Mesenteric fat pad (tissue), 1 donor: ENCODE measurements at places on chromosomes 12 and 14. TPM values are rescaled to one million over a fixed set of nuclear protein-coding genes. Genes with fewer than 3 reads are reported as not detected.

PCED1B gene
- 6.1 TPM for total RNA-seq

PRH2 gene
- total RNA-seq: not detected

NUAK1 gene
- 54.4 TPM for total RNA-seq

MMP14 gene
- total RNA-seq: 273 TPM

RFX4 gene
- total RNA-seq: 0.13 TPM

TSHR gene
- total RNA-seq: 0.39 TPM

CAPS2 gene
- 6.4 TPM for total RNA-seq

GZMB gene
- 2.0 TPM for total RNA-seq

NPFF gene
- not detected for total RNA-seq

DNAJC22 gene
- not detected for total RNA-seq

DCAF5 gene
- total RNA-seq: 63.3 TPM

RTL1 gene
- not detected for total RNA-seq

ESR2 gene
- 0.32 TPM for total RNA-seq

KCNMB4 gene
- total RNA-seq: 1.2 TPM

R3HDM2 gene
- total RNA-seq: 49.0 TPM
